Fibroblast of lung (primary cell): ENCODE measurements at places on chromosomes 4 and X. TPM values are rescaled to one million over a fixed set of nuclear protein-coding genes. Genes with fewer than 3 reads are reported as not detected.

GRCh38 chrX:126701380-126701779, 118.1 kb upstream of the PRR32 start:
- DNase-seq: no peak

DNA sequence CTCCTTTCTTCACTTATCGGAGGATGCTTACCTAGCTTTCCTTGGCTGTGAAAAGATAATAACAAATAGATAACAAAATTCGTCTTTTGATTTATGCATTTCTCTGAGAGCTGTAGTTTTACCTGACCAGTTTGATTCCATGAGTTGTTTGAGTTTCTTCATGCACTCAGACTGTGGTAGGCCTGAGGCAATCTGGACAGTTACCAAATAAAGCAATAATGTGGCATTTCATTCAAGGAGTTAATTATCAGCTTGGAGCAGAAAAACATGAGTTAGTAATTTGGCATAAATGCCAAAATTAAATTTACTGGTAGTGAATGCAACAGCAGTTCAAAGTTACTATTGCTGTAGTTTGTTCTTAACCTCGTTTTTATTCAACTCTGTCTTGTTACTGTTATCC, 53.5 kb downstream of the FABP2 start:
- DNase-seq: no peak

DNA sequence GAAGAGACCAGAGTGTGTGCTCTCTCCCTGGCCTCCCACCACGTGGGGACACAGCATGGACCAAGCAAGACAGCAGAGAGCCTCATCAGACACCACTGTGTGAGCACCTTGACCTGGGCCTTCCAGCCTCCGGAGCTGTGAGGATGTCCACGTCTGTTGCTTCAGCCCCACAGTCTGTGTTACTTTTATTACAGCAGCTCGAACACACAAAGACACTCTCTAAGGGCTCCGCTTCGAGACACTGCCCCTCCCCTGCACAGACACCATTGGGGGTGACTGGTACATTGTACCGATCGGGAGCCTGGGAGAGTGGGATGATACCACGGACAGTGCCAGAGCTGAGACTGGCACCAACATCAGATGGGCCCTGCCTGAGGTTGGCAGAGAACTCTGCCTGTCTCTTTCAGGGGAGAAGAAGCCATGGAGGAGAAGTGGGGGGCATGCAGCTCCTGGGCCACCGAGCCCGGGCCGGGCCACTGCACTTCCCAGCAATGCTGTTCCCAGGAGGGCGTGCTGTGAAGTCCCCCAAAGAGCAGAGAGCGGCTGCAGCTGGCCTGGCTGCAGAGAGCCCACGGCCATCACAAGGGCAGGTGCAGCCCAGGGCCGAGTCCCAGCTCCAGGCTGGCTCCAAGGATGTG, 48.1 kb upstream of the HMX1 start:
- DNase-seq: no peak

DNA sequence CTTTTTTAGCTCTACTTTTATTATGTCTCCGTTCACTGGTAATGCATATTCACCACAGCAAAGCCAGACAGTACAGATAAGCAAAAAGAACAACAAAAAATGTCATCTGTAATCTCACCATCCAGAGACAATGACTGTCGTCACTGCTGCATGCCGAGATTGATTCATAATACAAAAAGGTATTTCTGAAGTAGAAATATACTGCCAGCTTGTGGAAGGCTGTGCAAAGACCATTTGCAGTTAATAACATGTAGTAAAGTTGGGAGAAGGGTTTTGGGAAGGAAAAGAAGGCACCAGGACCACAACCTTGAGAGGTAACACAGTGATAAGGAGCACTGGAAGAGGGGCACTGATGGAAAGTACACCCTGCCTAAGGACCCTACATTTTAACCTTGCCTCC, 223.0 kb upstream of the ZIC3 start:
- DNase-seq: no peak

- no peak for DNase-seq
Observed at GRCh38 chr4:14018191-14018853, 390.8 kb upstream of the BOD1L1 start.

DNA sequence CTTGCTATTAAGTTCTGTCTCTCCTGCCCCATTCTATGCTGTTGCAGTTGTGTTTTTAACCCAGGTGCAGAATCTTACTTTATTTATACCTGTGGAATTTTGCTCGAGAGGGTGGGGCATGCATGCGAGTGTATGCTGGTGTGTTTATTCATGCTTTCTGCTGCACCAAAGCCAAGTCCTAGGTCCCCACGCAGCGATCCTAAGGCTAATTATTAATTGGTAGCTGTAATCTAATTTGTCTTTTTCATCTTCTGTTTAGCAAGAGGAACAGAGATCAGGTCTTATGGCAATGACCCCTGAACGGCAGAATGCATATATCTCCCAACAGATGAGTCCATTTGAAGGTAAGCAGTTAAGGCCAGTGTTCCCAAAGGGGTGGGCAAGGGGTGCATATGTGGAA, 58.7 kb upstream of the MTM1 start:
- DNase-seq: no peak

The GPR34 gene
- total RNA-seq: not detected in 2 replicates

GRCh38 chrX:9940421-9940820, 26.7 kb upstream of the CLDN34 start:
- DNase-seq: peak; percentile 94

DNA sequence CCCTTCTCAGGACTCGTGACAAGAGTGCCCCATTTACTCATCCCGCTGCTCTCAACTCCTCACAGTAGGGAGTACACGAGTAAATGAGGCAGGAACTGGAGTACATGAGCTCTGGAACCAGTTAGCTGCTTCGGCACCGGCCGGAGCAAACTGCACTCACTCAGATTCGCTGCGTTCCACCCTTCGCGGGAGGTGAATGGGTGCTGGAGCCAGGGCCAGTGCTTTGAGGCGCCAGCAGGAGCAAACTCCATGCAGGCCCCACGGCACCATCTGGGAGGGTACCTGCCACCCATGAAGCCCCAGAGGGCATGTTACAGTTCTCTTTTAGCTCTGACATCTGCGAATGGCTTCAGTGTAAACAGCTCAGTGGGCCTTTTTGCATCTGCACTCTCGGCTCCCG, 315.5 kb upstream of the GK2 start:
- DNase-seq: no peak

The PRDM5 gene
- 19.0 TPM in 2 replicates for total RNA-seq

The DMRTC1 gene
- total RNA-seq: not detected in 2 replicates

DNA sequence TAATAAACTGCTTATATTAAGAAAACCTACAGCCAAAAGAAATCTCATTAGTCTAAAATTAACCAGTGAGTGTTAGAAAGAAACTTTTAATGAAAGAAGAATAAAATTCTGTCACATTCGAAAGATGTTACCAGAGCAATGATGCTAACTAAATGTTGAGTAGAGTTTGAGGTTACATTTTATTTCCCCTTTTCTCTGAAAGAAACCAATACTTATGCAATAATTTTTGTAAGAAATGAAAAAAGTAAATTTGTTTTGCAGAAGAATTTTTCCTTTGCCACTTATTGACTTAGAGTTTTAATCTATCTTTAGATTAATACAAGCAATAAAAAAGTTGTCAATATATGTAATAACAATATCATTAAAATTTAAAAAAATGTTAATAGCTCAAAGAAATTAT, 574.0 kb upstream of the GALNTL6 start:
- no peak for DNase-seq

- peak; percentile 58 for DNase-seq
Observed at GRCh38 chr4:177005674-177006230, 213.0 kb upstream of the VEGFC start.

The FRG2 gene
- total RNA-seq: not detected in 2 replicates

DNA sequence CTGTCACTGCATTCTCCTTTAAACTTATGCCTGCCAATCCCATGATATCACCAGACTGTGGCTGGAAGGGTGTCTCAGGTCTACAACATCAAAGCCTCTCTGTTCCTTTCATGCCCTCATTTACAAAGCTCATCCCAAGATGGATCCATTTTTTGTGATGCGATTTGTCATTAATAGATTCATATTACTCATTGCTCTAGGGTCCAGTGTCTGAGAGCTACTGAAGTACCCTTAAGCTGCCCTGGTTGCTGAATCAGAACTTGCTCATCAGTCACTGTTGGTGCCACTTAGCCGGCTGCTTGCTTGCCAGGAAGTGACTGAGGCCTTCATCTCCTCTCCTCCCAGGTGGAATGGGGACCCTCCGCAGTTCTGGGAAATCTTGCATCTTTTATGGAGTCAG, 395.5 kb upstream of the BOD1L1 start:
- DNase-seq: peak; percentile 58

DNA sequence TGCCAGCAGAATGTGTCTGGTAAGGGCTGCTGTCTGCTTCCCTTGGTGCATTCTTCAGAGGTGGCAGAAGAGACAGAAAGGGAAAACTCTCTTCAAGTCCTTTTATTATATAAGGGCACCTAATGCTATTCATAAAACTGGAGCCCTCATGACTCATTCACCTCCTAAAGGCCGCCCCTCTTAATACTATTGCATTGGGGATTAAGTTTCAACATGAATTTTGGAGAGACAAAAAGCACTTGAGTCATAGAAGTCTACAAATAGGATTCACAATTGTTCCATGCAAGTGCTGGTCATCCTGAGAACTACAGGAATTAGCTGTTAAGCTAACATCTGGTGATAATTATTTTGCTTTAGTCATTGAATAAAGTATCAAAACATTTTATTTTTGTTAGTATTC, 349.5 kb downstream of the HS3ST1 start:
- no peak for DNase-seq

- DNase-seq: no peak
Observed at GRCh38 chr4:153010146-153010545, 74.0 kb downstream of the FHDC1 start.

- DNase-seq: no peak
Observed at GRCh38 chr4:102871772-102872171, 3.0 kb downstream of the CISD2 start.

- peak; percentile 93 for DNase-seq
Observed at GRCh38 chr4:22473268-22473667, 42.6 kb downstream of the ADGRA3 start.

- no peak for DNase-seq
Observed at GRCh38 chrX:70141373-70141772, 8.1 kb downstream of the IGBP1 start.

DNA sequence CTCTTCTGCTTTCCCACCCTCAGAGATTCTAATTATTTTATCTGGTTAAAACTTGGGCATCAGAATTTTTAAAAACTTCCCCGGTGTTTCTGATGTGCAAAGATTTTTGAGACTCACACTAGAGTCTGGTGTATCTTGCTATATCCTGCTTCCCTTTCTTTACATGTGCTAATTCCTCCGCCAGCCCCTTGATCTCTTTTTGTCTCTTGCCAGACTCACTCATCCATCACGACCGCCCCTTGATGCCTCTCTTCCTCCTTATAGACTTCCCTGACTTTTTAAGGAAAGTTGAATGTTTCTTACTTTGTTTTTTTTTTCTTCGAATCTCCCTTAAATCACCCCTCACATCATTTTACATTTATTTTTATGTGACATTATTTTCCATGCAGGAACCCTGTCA, 274.9 kb upstream of the PITX2 start:
- DNase-seq: no peak

- no peak for DNase-seq
Observed at GRCh38 chr4:306551-306961, 1.3 kb upstream of the ZNF732 start.

- DNase-seq: no peak
Observed at GRCh38 chr4:188492886-188493285, 353.6 kb downstream of the TRIML1 start.

DNA sequence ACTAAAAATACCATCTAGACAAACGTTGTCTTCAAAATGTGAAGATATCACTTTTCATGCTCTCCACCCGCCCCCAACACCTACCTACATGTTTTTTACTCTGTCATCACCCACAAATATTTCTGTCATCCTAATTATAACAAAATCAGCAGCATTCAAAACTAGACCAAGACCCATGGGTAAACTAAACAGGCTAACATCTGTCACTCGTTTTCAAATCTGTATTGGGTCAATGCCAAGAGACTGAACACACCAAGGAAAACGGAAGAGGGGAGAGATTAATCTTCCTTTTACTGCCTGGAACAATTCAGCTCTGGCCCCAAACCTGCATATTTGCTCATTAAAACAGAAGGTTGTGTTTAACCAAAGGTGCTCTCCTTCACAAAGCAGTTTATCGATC, 17.5 kb downstream of the FAM184B start:
- DNase-seq: no peak

DNA sequence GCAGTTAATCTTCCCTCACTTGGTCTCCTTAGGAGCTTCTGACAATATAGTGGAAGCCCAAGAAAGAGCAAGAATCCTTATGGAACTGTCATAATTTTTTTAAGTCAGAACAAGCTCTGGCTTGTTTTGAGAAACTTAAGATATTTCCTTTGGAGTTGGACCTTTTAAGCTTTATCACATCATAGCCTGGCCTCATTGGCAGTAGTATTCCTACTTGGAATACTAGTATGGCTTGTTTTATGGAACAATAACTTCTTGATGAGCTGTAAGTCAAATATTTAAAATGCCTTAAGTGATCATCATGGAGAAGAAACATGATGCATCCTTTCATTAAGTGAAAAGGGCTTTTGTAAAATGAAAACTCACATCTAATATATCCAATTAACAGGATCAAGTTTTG, 78.0 kb upstream of the NRK start:
- no peak for DNase-seq

DNA sequence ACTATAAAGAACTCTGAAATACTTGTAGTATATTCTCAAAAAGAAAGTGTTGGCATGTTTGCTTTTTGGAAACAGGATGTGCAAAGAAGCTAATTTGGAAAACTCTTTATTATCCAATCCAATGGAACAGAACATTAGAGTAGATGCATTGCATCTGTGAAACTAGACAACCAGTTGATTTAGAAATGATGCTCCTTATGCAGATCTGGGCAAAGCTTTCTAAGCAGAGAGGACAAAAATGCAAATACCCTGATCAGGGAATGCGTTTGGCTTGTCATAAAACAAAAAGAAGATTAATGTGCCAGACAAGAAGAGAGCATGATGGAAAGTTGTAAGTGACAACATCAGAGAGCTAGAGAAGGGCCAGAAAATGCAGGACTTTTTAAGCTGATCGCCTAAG, 142.3 kb downstream of the RCHY1 start:
- DNase-seq: no peak

DNA sequence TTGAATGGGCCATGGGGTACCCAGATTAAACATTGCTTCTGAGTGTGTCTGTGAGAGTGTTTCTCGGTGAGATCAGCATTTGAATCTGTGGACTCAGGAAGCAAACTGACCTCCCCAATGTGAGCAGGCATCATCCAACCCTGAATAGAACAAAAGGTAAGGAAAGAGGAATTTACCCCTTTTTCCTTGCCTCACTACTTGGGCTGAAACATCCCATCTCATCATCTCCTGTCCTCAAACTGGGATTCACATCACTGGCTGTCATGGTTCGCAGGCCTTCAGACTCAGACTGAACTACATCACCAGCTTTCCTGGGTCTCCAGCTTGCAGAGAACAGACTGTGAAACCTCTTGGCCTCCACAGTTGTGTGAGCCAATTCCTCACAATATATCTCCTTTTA, 47.1 kb downstream of the TEC start:
- no peak for DNase-seq

DNA sequence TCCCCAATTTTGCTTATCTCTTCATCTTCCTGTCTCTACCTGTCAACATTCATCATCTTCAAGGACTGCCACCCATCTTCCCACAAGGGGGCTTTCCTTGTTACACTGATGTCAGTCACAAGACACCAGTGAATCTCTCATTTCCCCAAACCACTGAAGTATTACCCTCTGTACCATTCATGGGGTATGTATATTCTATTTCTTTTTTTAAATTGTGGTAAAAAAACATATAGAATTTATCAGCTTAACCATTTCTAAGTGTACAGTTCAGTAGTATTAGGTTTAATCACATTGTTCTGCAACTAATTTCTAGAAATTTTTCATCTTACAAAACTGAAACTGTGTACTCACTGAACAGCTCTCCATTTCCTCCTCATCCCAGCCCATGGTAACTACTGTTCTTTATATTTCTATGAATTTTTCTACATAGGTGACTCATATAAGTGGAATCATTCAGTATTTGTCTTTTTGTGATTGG, 98.6 kb downstream of the LARP7 start:
- DNase-seq: no peak
